ENCODE measurements at places on chromosomes 5 and 9. TPM values are rescaled to one million over a fixed set of nuclear protein-coding genes. Genes with fewer than 3 reads are reported as not detected.

The SOX30 gene
- not detected for total RNA-seq

The SLC36A3 gene
- total RNA-seq, result not detected

The CD180 gene
- total RNA-seq, result 38.0 TPM

DNA sequence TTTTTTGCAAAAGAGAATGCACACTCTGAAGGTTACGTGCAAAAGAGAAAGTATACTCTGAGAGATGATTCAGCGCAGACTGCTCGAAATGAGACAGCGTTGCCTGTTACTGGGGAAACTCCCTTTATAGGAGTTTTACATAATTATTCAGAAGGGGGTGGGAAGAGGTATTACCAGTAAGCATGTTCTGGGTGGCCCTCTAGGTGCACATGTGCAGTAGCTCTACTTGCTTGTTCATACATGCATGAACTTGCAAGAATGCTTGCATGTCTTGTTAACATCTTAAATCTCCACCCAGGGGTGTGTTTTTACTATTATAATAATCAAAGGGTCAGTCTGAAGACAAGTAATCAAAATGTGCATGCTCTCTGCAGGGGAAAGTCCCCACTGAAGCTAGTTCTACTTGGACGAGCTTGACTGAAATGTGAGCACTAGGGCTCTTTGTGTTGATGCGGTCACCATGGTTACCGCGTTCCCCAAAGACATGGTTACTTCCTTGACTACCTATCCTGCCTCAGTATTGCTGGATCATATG, 75.5 kb downstream of the SGCD start:
- DNase-seq, result peak; percentile 85

GRCh38 chr9:8205576-8205975, 406.0 kb upstream of the DMAC1 start:
- no peak for DNase-seq

GRCh38 chr9:102309379-102309778, 570.9 kb upstream of the GRIN3A start:
- no peak for DNase-seq

GRCh38 chr5:78527054-78527859, 121.3 kb downstream of the LHFPL2 start:
- no peak for DNase-seq

DNA sequence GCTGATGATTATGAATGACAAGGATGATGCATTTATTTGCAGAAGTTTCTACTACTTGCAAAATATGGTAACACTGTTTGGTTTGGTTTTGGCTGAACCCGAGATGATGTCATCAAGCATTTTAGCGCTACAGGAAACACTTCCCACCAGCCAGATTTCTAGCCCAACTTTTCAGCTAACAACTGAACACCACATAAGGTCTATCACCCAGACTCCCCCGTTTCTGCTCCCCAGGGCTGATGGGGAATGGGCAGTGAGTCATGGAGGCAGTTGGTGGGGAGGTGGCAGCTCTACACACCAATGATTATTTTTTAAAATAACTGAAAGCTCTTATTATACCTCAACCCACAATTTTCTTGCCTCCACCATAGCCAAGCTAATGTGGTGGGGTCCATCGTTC, 302.9 kb downstream of the CEMIP2 start:
- DNase-seq, result no peak

- DNase-seq, result no peak
Observed at GRCh38 chr5:68242743-68243142, 27.2 kb downstream of the PIK3R1 start.

GRCh38 chr9:99299211-99300102, 77.4 kb downstream of the SEC61B start:
- DNase-seq, result peak; percentile 47
